ENCODE measurements at places on chromosomes 4 and X.
A peak's percentile ranks its signal among the peaks of the same experiment; 100 is the strongest.

GRCh38 chr4:38177035-38177546 lies 216.9 kb downstream of the PTTG2 start:
- DNase-seq, result peak; percentile 35
- H3K4me3 ChIP-seq, result no peak overlapping the region
- no peaks in the 10 kb centered on the region for H3K36me3 ChIP-seq
- H3K27me3 ChIP-seq, result no peaks in the 10 kb centered on the region
- no peak overlapping the region for H3K27ac ChIP-seq

DNA sequence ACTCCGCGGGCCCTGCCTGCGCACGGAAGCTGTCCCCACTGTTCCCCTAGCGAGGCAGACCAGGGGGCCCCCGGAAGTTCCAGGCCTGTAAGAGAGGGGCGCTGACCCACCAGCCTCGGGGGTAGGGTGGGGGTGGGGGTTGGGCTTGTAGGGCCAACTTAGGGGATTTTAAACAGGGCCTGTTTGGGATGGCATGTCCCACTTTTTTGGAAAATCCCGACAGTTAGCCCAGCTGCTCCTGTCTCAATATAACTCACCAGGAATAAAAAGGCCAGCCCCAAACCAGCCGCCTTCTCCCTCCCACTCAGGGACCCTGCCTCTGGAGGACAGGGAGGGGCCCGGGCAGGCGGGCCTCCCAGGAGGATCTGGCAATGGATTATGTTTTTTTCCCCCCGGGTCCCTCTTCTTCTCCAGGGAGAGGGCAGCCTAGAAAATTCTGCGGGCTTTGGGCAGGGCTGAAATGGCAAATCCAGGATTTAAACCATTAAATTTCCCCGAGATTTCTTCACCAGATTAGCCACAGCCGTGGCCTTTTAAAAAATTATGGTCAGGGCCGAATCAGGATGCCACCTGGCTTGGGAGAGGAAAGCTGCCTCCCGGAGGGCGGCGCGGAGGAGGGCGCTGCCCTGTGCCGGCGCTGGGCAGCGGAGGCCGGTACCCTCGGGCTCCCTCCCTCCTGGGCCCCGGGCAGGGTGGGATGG lies 957 bp downstream of the PPP2R2C start:
- H3K4me3 ChIP-seq, result peak overlapping the region; percentile 40
- no peaks in the 10 kb centered on the region for H3K36me3 ChIP-seq
- H3K27me3 ChIP-seq, result no peaks in the 10 kb centered on the region
- no peak overlapping the region for H3K27ac ChIP-seq
- peak; percentile 13 for DNase-seq

GRCh38 chrX:10983526-10983925 lies 127.6 kb upstream of the HCCS start:
- no peak overlapping the region for H3K4me3 ChIP-seq
- no peak for DNase-seq
- no peak overlapping the region for H3K27ac ChIP-seq
- no peaks in the 10 kb centered on the region for H3K4me1 ChIP-seq
- no peaks in the 10 kb centered on the region for H3K36me3 ChIP-seq

GRCh38 chr4:3312362-3312761 lies 19.5 kb downstream of the RGS12 start:
- no peaks in the 10 kb centered on the region for H3K36me3 ChIP-seq
- no peak overlapping the region for H3K27ac ChIP-seq
- no peak overlapping the region for H3K4me3 ChIP-seq

- no peaks in the 10 kb centered on the region for H3K27me3 ChIP-seq
- H3K36me3 ChIP-seq, result no peaks in the 10 kb centered on the region
- no peak overlapping the region for H3K4me3 ChIP-seq
- no peak for DNase-seq
These were observed 287.9 kb downstream of the CXXC4 start for GRCh38 chr4:104206784-104207183.

DNA sequence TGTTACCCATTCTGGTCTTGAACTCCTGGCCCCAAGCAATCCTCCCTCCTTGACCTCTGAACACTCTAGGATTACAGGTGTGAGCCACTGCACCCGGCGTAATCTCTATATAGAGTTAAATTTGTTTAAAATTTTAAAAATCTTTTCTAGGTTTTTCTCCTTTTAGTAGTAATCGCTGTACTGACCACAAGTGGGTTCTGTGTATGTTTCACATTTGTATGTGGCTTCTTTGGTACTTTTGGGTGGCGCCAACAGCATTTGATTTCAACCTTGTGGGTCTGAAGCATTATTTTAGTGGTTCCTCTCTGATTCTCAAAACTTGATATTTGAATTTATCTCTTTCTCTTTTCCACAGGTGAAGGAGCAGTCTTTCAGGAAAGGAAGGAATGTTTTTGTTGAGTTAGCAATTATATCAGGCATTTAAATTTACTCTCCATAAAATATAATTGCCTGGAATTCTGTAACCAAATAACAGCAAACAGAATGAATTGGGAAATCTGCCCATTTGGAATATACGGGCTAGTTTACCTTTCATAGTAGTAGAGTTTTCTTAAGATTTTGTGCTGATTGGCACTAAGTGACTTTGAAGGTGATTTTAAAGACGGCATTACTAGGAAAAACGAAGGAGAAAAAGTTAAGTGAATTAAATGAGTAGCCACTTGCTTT lies 29.5 kb downstream of the ARHGAP10 start:
- no peak overlapping the region for H3K27ac ChIP-seq
- peaks cover 11% of the 10 kb centered on the region for H3K4me1 ChIP-seq
- no peaks in the 10 kb centered on the region for H3K36me3 ChIP-seq
- no peak overlapping the region for H3K4me3 ChIP-seq

- H3K27me3 ChIP-seq, result no peaks in the 10 kb centered on the region
- H3K4me1 ChIP-seq, result peaks cover 24% of the 10 kb centered on the region
- H3K4me3 ChIP-seq, result no peak overlapping the region
- no peak for DNase-seq
- H3K36me3 ChIP-seq, result no peaks in the 10 kb centered on the region
These were observed 1.8 kb upstream of the NAA15 start for GRCh38 chr4:139299536-139299935.
